SJSA1 (cell line): ENCODE measurements at places on chromosomes 1 and 21.

DNA sequence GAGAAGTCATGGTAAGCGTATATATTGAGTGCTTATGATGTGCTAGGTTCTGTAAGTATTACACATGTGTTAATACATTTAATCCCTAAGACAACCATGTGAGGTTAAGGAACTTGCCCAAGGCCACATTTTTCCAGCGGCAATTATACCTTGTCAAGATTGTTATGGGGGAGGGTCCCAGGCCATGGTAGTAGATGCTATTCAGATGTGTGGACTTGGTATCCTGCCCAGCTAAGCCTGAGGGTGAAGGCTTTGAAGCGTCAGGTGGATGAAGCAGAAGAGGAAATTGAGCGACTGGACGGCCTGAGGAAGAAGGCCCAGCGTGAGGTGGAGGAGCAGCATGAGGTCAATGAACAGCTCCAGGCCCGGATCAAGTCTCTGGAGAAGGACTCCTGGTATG is 3.6 kb upstream of the TUFT1 start:
- no peak for DNase-seq

DNA sequence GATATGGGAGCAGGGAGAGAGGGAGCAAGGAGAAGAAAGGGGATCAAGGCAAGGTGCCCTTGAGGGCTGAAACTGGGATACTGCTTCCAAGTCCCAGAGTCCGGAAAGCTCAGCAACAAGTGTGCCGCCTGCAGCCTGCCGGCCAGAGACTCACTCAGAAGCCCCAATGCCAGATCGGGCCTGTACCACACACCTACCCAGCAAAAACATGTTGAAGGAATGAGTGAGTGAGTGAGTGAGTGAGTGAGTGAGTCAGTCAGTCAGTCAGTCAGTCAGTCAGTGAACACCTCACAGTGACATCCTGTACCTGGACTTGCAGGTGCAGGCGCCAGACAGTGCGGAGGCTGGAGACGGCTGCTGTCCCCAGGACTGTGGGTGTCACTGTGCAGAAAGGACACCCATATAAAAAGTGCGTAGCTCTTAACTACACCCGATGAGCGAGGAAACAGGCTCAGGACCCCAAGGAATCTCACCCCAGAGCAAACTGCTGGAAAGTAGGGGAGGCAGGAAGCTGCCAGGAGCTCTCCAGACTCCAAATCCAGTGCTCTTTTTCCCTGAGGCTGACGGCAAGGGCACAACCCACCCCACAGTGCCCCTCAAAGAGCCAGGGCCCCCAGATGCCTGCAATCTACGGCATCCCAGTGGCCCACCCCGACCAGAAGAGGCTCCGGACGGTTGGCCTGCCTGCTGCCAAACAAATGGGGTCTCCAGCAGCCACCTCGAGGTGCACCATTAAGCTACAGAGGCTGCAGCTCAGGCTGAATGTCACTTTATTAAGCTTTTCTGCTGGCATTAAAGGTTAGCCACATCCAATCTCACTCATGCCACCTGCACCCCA is 261.7 kb downstream of the NPHP4 start:
- DNase-seq, result no peak

- DNase-seq, result no peak
These were observed 10.8 kb downstream of the GPR37L1 start for GRCh38 chr1:202133496-202133895.

DNA sequence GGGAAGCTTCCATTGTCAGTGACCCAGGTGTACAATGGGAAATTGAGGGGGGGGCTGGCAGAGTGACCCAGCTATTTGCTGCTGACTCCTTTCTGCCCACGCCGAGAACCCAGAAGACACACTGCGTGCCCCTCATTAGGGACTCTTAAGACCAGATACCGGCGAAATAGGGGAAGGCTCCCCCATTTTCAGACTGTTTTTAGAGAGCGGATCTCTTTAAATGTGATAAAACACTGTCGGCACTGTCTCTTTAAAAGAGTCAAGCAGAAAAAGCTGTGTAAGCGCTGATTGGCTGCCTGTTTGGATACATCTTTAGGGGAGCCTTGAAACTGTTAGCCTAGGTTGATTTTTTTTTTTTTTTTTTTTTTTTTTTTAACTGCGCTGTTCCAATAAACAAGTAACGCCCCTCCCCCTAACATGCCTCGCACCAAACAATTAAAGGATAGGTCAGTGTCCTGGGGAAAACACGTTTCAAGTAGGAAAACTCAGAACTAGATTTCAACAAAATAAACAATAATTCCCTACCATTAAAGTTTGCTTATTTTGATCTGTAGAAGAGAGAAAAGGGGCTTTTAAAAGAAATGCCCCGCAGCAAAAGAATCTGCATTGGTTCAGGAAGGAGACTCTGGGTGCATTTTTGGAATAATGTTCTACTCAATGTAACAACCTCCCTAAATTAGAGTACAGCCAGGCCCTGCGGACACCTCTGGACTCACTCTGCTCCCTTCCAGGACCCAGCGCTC is 1.4 kb upstream of the SSBP3 start:
- DNase-seq, result peak; percentile 92

DNA sequence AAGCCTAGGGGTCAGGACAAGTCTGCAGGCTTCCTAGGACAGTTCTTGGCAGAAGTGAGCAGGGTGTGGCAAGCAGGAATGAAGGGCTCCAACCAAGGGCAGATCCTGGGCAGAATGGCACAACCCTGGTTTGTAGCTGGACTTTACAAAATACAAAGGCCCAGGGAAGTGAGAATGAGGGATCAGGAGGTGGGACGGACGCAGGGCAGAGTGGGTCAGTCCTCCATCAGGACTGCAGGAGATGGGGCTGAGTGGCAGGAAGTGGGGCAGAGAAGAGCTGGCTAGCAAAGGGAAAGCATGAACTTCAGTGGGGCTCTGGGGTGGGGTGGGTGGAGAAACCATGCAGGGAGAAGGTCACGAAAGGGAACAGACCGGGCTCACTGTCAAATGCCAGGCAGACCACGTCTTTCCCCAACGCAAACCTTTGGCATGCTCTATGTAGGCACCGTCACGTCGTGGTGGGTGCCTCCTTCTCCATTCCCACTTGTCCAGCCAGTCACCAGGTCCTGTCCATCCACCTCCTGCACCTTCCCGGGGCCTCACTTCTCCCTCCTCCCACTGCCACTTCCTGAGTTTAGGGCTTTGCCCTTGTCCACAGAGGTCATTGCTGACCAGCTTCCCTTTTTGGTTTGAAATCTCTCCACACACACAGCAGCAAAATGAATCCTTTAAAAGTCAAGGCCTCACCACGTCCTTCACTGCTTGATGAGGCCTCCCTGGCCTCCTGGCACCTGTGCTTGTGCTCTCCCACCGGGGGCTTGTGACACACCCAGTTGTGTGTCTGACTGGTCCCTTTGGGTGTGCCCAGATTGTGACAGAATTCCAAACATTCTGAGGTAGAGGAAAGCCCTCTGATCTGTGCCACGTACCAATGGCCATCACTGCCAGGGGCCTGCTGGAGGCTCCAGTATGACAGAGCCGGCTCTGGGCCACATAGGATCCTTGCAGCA is 8.7 kb upstream of the CLDN19 start:
- no peak for DNase-seq

DNA sequence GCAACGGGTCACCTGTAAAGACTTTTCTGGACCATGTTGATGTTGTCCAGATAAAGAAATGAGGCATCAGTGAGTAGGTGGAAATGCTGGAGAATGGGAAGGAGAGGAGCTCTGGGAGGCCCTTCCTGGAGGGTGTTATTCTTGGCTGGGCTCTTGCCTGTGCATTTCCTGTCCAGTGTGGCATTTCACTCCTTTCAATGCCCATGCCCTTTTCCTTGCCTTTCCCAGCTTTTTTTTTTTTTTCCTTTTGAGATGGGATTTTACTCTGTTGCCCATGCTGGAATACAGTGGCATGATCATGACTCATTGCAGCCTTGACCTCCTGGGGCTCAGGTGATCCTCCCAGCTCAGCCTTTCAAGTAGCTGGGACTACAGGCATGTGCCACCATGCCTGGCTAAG is 11.8 kb downstream of the NOS1AP start:
- no peak for DNase-seq

DNA sequence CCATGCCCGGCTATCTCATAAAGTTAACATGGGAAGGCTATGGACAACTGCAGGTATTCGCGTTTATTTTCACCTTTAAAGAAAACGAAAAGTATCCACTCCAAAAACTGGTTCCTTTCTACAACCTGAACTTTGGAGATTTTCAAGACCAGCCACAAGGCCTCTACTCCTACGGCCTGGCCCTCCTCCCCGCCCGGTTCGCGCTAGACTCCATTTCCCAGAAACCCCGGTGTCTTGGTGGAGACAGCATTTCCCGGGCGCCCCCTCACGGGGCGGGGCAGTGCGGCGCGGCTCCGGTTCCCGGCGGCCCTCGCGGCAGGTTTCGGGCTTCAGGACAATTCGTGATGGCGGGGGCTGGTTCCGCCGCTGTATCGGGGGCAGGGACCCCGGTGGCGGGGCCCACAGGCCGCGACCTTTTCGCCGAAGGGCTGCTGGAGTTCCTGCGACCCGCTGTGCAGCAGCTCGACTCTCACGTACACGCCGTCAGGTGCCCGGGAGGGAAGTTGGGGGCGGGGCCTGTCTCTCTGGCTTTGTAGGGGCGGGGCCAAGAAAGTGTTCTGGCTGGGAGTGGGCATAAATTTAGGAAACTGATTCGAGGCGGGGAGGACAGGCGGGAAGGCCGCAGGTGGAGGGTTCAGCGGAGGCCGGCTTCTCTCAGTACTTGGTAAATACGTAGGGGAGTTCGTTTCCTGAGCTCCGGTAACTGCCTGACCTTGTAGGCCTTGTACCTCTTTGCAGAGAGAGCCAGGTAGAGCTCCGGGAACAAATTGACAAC is at the start of gene SNAPIN:
SNAPIN (plus strand) TSS at position 304 of the 775 bp plus-strand sequence; CDS start at position 345, 41 bp downstream.
- DNase-seq, result peak; percentile 91

DNA sequence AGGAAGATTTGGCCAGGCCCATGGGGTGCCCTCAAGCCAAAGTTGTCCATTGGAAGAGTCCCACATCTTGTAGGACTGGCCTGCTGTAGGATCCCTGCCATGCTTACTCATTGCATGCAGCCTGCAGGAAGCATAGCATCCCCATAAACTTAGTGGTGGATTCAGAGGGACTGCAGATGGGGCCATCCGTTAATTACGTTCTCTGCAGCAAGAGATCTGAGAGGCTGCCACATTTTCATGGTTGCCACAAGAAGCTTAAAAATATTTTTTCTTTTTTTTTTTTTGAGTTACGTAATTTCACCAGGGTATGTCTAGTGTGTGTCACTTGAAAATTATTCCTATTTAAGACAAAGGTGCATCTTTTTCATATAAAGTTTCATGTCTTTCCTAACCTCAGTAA is 329.7 kb upstream of the USP24 start:
- no peak for DNase-seq

DNA sequence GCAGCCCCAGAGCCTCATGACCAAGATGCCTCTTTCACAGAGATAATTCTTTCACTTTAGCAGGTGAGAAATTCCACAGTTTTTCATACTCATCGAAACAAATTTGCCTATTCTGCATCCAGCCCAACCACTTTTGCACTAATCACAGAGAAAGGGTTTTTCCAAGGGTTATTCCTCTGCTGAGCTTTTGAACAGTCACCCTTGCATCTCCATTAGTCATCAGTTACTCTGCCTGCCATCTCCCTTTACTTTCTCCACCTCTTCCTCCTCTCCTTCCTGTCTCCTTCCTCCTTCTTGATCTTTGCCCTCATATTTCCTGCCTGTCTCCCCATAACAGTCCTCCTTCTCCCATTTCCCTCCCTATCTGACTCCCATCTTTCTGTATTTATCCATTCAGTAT is 43.9 kb downstream of the FH start:
- DNase-seq, result no peak

- DNase-seq, result no peak
These were observed 3.2 kb upstream of the SLC6A9 start for GRCh38 chr1:44034423-44034822.

- DNase-seq, result no peak
These were observed 65.4 kb upstream of the PTGS2 start for GRCh38 chr1:186745531-186746146.

DNA sequence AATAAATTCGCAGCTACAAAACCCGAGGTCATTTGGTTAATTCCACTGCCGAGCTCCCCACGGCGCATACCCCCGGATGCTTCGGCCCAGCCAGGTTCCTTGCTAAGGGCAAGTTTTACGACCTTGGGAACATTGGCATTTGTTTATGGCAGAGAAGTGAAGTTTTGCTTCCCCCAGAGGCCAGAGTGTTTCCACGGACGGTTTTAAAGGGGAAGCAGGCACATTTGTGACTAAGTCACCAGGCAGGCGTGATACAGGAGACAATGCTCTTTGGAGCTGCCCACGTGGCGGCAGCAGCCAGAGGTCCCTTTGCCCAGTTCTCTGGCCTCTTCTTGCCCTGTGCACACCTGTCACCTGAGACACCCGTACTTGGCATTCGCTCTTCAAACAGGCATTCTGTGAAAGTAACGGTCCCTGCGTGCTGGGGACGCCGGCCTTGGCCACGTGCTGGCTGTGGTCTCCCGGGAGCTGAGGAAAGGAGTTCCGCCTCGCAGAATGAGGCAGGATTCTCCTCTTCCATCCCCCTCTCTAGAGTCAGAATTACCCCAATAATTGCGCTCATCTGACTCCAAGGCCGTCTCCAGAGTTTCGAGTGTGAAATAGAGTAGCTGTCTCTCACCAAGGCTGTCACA is 138.3 kb downstream of the PRDM16 start:
- DNase-seq, result no peak

DNA sequence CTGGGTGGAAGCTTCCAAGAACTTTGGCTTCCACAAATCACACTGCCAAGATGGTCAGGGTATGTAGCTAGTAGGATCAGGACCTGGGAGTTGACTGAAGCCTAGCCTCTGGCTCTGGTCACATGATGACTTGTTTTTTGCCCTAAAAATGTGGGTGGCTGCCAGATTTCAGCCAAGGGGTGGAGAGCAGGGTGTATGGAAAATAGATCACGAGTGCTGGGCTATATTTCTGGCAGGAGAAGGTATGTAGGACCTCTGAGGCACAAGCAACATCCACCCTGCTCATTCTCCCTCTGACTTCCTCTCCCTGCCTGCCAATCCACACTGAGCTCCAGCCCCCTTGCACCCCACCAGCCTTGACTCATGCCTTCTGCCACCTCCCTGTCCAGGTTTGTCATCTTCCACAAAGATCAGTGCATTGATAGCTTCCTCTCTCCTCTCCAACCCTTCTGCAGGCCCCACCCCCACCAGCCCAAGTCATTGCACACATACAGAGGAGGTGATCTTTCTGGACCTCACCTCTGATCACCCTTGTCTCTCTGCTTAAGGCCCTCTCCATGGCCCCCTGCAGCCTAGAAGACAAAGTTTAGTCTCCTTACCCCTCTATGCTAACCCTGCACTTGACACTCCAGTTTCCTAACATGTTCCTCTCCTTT is 8.3 kb upstream of the CYP4B1 start:
- no peak for DNase-seq

- peak; percentile 46 for DNase-seq
These were observed 67.8 kb downstream of the LRIG2 start for GRCh38 chr1:113140588-113141446.

DNA sequence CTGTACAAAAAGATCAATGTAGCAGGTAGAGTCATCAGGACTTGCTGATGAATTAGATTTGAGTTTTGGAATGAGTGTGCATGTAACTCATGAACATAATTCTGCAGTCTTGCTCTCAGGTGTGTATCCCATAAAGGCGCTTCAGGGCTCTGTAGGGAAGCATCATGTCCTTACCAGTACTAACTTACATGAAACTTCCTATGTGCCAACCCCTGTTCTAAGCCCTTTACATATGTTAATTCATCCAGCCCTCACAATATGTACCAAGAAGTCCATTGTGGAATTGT is 2.1 kb upstream of the FCRLB start:
- no peak for DNase-seq

GRCh38 chr1:18015719-18016118 is 91.9 kb upstream of the IGSF21 start:
- DNase-seq, result no peak
